ENCODE measurements at places on chromosomes 6 and 20.

DNA sequence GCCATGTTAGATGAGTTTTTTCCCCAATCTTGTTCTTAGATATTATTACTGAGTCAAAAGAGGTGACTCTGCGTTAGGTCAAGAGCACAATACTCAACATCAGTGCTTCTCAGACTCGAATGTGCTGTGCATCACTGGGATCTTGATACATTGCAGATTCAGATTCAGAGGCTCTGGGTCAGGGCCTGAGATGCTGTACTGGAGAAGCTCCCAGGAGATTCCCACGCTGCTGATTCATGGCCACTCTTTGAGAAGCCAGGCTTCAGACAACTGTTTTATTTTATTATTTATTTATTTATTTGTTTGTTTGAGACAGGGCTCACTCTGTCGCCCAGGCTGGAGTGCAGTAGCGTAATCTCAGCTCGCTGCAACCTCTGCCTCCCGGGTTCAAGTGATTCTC is 41.4 kb upstream of the ARID1B start:
- DNase-seq, result no peak

GRCh38 chr20:17854307-17854903 is 114.2 kb downstream of the SNX5 start:
- DNase-seq, result no peak

DNA sequence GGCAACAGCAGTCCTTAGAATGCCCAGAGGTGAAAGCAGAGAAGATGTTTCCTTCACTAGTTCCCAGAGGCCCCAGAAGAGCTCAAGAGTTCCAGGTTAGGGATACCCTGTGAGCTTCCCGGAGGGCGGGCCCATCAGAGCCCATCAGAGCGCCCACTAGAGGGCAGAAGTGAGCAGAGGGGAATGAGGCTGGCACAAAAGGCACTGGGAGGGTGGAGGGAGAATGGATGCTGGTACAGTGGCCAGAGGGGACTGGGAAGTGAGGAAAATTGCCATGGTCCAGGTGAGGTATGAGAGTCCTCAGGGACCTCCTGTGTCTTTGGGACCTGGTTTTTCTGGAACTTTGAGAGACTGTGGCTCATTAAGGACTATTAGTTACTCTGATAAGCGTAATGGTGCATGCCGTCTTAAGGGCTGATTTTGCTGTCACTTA is 57.3 kb downstream of the LINC00237 start:
- no peak for DNase-seq

DNA sequence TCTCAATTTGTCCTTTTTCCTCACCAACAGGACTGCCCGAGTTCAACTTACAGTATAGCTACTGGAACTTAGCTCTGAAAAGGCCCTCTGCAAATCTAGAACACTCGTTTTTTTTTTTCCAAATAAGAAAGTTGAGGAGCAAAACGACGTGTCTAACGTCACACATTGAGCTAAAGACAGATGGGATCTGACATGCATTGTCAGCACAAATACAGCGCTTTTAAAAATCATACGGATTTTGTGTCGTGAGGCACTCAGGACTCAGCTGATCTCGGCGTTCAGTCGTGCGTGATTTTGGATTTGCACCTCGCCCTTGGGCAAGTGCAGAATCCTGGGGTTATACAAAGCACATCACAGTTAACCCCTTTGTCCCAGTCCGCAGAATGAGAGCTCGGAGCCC is 94.7 kb upstream of the ZNF322 start:
- no peak for DNase-seq

DNA sequence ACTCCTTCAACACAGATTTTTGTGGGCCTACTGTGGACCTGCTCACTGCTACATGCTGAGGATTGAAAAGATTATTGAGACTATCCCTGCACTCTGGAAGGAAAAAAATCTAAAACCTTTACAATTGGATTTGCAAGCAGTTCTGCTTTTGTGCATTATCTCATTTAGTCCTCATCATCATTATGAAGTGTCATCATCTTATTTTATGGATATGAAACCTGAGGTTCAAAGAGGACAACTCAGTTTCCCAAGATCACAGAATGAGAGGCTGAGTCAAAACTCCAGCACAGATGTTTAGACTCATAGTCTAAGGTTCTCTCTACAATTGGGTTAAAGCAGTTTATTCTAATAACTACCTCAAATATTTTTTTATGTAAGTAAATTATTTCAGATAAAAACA is 160.2 kb upstream of the MARCKS start:
- DNase-seq, result no peak

GRCh38 chr6:111173341-111173740 is 86.0 kb downstream of the SLC16A10 start:
- DNase-seq, result no peak

- DNase-seq, result no peak
Measured at GRCh38 chr6:96542702-96543101, 20.2 kb upstream of the FHL5 start.

- no peak for DNase-seq
Measured at GRCh38 chr6:116366740-116367275, 3.9 kb upstream of the DSE start.

GRCh38 chr20:1494436-1494835 is 3.2 kb upstream of the SIRPB2 start:
- DNase-seq, result no peak

GRCh38 chr6:156009656-156010055 is 554.0 kb upstream of the NOX3 start:
- DNase-seq, result no peak

GRCh38 chr20:59412181-59412580 is 111.8 kb downstream of the EDN3 start:
- no peak for DNase-seq

DNA sequence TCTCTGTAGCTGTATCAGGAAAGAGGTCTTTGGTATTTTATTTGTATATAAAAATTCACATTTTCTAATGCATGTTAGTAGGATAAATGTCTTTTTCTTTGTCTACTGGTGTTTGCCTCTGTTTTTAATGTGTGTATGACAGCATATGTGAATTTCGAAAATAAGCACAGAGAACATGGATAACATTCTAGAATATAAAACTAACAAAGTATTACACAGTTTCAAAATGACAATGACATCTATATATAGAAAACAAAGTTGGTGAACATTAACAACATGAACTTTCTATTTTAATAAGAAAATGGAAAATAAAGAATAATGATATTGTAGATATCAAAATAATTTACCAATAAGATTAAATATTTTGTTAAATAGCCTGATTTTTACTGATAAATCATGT is 608.0 kb downstream of the COL12A1 start:
- DNase-seq, result no peak

DNA sequence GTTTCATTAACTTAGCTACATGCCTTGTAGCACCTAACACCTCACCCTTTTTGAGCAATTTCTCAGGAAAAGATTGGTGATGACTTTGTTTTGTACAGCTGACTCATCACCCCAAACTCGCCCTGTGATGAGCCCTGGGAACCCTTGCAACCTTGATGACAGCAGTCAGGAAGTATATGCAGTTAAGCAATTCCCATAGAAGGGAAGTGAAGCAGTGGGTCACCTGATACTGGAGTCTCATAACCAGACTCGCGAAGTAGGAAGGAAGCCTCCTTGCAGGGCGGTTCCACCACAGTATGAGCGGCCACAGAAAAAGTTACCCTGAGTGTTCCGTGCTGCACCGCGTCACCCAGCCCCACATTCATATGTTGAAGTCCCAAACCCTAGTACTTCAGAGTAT is 82.0 kb upstream of the EDN1 start:
- no peak for DNase-seq

DNA sequence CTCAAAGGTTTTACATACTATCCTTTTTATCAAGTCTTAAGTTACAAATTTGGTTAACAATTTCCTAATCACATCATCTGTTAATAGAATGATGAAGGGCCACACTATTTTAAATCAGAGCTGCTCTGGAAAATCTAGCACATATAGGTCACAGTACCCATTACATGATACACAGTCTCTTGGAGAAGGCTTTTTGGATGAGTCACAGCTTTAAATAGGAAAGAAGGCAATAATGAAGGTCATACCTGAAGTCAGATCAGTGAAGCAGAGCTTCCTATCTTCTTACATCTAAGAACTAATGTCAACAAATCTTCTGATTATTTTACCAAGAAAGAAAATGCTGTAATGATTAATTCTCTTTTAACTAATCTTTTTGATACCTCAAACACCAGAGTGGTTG is 248.5 kb downstream of the BTBD9 start:
- no peak for DNase-seq

- DNase-seq, result no peak
Measured at GRCh38 chr6:168005796-168006195, 8.3 kb downstream of the KIF25 start.

- no peak for DNase-seq
Measured at GRCh38 chr20:24245094-24245493, 224.3 kb upstream of the SYNDIG1 start.

DNA sequence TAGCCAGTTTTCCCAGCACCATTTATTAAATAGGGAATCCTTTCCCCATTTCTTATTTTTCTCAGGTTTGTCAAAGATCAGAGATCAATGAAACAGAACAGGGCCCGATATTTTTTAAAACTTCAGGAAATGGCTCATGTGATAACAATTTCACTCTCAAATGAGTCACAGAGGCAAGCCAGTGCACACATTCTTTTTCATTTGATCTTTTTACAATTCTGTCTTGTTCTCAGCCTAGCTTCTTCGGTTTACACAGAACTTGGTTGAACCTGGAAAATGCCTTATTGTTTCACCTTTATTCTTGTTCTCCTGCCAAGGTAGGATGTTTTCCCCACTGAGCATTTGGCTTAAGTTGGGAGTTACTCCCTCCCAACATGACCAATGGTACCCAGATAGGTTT is 258.9 kb downstream of the COL12A1 start:
- DNase-seq, result no peak

- DNase-seq, result no peak
Measured at GRCh38 chr6:116409756-116410155, 39.0 kb downstream of the DSE start.

- DNase-seq, result no peak
Measured at GRCh38 chr6:73329201-73329600, 24.9 kb downstream of the DPPA5 start.

DNA sequence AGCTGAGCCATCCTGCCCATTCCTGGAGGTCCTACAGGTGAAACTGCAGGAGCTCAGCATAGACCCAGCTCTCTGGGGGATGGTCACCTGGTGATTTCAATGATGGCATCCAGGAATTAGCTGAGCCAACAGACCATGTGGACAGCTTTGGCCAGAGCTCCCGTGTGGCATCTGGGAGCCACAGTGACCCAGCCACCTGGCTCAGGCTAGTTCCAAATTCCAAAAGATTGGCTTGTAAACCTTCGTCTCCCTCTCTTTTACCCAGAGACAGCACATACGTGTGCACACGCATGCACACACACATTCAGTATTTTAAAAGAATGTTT is 44.0 kb downstream of the SIRPA start:
- DNase-seq, result no peak

GRCh38 chr20:48626938-48627736 is 200.7 kb downstream of the PREX1 start:
- DNase-seq, result no peak

- DNase-seq, result no peak
Measured at GRCh38 chr6:13071550-13072345, 256.6 kb downstream of the TBC1D7 start.

DNA sequence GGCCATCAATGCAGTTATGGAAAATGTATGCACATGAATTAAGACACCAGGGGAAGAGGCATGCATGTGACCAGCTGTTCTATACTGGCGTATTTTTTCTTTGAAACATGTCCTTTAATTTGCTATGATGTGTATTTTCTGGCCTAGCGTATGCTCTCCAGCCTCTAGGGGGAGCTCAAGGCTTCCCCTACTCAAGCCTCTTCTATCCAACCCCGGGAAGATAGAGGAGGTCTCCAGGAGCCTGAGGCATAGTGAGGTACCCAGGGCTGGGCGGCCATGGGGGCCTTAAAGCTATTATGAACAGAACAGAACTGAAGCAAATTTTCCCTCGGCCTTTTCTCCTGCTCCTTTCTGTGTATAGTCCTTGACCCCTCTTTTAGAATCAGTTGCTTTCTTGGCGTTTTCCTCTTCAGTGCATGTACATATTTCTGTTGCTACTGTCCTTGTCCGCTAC is 528.9 kb downstream of the MAFB start:
- no peak for DNase-seq

- no peak for DNase-seq
Measured at GRCh38 chr6:85473748-85474147, 23.9 kb downstream of the NT5E start.

- no peak for DNase-seq
Measured at GRCh38 chr6:141510803-141511202, 621.9 kb upstream of the GJE1 start.

DNA sequence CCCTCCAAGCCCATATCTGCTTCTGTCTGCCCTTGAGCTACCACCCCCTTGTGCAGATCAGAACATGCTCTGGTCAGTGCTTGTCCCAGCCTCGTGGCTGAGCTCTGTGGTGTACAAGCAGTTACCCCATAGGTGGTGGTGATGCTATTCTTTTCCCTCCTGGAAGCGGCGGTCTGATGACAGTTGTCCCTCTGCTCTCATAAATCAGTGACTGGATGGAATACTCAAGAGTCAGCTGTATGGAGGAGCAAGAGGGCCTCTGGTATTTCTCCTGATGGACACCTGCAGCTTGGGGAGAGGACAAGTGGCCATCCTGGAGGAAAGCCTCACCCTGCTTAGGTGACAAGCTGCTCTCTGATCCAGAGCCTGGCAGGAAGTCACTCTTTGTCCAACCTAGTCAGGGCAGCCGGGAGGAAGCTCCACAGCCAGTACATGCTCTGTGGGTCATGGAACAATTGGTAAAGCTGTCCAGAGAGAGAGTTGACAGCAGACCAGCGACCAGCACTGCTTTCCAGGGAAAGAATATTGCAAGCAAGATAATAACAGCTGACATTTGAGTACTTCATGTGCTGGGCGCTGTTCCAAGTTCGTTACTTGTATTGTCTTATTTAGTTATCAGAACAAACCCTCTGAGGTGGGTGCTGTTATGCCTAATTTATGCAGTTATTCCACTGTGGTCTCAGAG is 47.1 kb downstream of the SCAND1 start:
- no peak for DNase-seq

GRCh38 chr6:159572439-159573110 is 120.5 kb downstream of the SOD2 start:
- DNase-seq, result no peak

DNA sequence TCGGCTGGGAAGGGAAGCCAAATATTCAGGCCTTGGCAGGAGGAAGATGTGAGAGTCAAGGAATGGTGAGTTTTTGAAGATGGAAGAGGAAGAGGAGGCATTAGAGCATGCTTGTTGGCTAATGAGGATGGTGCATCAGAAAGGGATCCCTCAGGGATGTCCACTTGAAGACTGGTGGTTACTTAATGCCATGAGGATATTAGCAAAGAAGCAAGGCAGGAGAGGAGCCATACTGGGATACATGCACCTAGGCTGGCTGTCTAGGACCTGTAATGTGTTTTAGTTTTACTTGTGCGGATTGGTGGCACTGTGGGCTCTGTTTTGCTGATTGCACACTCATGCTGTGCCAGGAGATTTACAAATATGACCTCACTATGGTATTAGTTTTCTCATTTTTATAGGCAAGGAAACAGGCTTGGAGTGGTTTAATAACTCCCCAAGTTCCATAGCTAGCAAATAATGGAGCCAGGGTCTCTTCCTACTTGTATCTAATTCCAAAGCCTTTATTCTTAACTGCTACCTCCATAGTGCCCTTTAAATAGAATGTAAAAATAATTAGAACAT is 37.8 kb downstream of the NCOA7 start:
- no peak for DNase-seq
